Fibroblast of lung (primary cell): ENCODE measurements at places on chromosomes 11 and 22.

DNA sequence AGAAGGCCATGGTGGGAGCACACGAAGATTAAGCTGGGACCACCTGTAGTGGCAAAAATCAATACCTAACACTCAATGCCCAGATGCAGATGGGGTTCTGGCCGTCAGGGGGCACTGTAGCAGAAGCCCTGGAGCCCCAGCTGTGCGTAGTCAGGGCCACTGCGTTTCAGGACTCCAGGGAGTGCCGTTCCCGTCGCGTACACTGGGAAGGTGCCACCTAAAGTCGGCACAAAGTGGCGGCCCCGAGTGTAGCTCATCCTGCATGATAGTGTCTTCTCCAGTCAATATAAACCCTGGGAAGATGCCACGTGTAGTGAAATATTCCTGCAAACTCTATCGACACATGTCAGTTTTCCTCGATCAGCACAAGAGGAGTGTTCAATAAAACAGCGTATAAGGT lies 123.8 kb upstream of the NTM start:
- DNase-seq = no peak

GRCh38 chr11:31958076-31958735 lies 132.7 kb upstream of the RCN1 start:
- peak; percentile 43 for DNase-seq

DNA sequence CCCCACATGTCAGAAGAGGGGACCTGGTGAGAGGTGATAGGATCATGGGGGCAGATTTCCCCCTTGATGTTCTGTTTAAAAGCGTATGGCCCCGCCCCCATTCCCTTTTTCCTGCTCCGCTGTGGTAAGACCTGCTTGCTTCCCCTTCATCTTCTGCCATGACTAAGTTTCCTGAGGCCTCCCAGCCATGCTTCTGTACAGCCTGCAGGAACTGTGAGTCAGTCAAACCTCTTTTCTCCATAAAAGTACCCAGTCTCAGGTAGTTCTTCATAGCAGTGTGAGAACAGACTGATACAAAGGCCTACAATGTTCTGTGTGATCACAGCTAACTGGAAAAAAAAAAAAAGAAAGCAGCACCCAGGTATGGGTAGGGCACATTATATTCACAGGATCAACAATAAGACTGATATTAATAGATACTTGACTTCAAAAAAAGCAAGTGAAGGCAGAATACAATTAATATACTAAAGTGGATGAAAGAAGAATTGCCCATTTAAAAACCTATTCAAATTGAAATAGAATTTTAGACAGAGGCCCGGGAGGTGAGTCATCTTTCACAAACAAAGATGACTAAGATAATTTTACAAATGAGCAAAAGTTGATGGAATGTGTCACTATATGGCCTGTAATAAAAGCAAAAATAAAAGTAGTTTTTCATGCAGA lies 1.7 kb upstream of the OR52K1 start:
- no peak for DNase-seq

- peak; percentile 9 for DNase-seq
These were observed 1129.1 kb downstream of the DLG2 start for GRCh38 chr11:84497981-84498411.

DNA sequence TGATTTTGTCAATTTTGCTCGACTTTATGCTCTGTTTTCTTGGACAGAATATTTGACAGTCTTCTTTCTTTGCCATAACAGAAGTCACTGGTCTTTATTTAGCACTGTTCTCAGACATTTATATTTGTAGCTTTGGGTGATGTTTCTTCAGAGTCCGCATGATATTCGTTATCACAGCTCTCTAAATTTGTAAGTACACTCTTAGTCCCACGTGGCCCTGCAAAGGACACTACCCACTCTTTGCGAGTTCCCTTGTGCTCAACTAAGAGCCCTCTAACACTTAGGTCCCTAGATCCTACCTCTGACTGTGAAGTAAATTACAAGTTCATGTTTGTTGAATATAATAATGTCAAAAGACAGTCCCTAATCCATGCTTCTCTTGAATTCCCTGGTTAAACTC lies 651.9 kb downstream of the NTM start:
- DNase-seq = no peak

- no peak for DNase-seq
These were observed 22.9 kb downstream of the ZNRF3 start for GRCh38 chr22:28906312-28906711.

DNA sequence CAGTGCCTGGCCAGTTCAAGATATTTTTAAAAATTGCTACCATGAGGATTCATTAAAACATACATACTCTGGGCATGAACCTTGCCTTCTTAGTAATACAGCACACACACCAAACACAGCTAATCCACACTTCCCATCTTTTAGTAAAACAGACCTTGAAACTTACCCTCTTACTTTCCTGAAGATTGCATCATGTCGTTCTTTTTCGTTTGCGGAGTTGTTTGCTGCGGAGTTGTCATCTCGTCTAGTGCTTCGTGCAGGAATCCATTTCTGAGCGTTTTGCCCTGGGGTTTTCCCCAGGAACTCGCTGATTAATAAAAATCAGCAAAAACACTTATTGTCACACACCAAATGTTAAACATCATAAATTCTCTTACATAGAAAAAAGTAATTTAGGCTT lies 3.0 kb downstream of the EIF4G2 start:
- no peak for DNase-seq

DNA sequence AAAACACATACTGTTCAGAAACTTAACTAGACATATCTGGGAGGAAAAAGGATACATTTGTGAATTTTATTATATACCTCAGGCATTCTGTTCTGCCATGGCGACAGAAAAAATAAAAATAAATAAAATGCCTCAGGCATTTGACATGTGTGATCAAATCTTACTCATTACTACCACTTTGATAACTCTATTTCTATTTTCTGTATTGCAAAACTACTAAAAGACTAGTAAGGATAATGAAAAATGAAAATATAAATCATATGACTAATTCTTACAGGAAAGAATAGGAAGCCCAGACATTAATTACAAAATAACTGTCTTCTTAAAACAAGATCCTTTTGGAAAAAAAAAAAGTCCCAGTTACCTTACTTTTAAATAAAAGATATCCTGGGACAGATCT lies 5.3 kb downstream of the PICALM start:
- DNase-seq = no peak

DNA sequence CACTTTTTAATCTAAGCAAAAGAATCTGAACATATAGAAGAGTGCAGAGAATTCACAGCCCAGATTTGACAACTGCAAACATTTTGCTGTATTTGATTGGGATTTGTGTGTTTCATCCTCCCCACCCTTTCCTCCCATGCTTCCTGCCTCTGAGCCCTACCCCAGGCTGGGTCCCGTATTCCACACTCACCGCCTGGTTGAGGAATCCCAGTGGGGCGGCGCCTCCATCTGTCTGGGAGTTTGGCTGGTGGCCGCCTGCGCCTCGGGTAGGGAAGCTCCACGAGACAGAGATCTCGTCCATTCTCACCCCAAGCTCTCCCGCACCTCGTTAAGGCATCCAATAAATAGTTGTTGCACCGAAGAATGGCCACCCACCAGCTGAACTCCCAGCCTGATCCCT lies 105.9 kb upstream of the SLC22A12 start:
- no peak for DNase-seq

GRCh38 chr11:64238076-64238475 lies 2.8 kb upstream of the FKBP2 start:
- DNase-seq = no peak
